Fibroblast of the aortic adventitia (primary cell): ENCODE measurements at places on chromosomes 12 and 14.

DNA sequence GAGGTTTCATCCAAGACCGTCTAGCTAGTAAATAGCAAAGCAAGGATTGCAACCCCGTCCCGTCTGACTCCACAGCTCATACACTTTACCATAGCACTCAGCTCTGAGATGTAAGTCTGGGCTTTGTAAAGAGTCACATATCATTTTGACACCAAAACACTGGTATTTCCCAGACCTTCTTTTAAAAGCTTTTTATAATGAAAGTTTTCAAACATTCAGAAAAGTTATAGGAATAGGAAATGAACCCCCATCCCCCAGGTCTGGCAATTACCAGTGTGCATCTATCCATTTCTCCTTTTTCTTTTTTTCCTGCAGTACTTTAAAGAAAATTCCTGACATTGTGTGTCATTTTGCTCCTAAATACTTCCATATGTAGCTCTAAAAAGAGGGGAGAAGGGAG lies 183.6 kb upstream of the CCND2 start:
- DNase-seq, result no peak

DNA sequence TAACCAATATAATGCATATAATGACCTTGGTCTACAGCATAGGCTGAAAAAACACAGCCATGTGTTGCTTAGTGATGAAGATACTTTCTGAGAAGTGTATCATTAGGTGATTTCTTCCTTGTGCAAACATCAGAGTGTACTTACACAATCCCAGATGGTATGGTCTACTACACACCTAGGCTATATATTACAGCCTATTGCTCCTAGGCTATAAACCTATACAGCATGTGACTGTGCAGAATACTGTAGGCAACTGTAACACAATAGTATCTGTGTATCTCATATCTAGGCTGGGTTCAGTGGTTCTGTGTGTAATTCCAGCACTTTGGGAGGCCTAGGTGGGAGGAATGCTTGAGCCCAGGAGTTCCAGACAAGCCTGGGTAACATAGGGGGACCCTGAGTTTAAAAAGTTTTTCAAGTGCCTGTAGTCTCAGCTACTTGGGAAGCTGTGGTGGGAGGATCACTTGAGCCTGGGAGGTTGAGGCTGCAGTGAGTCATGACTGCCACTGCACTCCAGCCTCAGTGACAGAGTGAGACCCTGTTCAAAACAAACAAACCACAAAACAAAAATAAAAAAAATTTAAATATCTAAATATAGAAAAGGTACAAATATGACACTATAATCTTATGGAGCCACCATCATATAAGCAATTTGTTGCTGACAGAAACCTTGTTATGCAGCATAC lies 66.6 kb downstream of the GRIP1 start:
- DNase-seq, result no peak

- no peak for DNase-seq
These were observed 75.7 kb downstream of the PTPRB start for GRCh38 chr12:70561550-70561949.

GRCh38 chr12:131464081-131464480 lies 246.8 kb upstream of the SFSWAP start:
- no peak for DNase-seq

- no peak for DNase-seq
These were observed 16.4 kb downstream of the TSPAN11 start for GRCh38 chr12:30942936-30943335.

DNA sequence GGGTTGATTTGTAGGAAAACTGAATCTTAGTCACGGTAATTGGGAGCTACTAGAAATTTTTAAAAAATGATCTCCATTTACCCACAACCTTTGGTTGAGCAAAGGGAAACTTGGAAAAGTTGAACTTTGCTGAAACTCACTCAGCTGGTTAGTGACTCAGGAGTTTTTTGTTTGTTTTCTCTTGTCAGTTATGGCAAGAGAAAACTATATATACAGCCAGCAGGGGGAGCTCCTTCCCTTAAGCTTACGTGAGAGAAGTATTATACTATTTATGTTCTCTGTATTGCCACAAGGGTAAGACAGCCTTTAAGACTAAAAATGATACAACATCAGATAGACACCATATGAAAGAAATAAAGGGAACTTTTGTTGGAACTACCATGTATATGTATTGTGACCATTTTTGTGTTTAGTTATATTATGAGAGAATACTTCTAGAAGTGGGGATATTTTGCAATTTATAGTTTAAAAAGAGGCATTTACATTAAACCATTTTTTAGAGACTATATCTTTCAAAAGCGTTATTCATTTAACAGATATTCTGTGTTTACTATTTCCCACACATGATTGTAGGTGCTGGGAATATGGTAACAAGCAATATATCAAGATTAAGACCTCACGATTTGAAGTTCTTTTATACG lies 28.1 kb upstream of the TBC1D30 start:
- peak; percentile 94 for DNase-seq

DNA sequence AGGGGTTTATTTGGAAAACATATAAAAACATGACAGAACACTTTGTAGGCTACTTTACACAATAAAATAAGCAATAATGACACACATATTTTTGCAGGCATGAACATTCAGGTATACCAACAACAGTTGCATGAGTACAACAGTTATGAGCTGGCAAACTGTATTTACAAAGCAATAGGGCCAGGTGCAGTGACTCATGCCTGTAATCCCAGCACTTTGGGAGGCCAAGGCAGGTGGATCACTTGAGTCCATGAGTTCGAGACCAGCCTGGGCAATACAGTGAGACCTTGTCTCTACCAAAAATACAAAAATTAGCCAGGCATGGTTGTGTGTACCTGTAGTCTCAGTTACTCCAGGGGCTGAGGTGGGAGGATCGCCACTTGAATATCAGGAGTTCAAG lies 101.1 kb downstream of the BMP4 start:
- DNase-seq, result no peak

DNA sequence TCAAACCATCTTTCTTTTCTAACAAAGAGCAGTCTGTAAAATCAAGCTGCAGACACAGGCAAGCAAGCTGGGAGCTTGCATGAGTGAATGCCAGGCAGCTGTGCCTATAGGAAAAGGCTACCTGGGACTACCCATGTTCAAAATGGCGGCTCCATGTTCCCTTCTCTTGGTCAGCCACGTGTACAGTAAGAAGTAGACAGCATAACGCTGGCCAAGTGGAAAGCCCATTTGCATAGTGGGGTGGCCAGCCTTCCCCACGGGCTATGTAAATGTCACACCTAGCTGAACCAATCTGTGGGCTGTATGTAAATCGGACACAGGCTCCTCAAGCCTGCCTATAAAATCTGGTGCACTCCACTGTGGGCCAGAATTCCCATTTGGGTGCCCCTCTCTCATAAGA lies 117.1 kb downstream of the SYT10 start:
- DNase-seq, result no peak

DNA sequence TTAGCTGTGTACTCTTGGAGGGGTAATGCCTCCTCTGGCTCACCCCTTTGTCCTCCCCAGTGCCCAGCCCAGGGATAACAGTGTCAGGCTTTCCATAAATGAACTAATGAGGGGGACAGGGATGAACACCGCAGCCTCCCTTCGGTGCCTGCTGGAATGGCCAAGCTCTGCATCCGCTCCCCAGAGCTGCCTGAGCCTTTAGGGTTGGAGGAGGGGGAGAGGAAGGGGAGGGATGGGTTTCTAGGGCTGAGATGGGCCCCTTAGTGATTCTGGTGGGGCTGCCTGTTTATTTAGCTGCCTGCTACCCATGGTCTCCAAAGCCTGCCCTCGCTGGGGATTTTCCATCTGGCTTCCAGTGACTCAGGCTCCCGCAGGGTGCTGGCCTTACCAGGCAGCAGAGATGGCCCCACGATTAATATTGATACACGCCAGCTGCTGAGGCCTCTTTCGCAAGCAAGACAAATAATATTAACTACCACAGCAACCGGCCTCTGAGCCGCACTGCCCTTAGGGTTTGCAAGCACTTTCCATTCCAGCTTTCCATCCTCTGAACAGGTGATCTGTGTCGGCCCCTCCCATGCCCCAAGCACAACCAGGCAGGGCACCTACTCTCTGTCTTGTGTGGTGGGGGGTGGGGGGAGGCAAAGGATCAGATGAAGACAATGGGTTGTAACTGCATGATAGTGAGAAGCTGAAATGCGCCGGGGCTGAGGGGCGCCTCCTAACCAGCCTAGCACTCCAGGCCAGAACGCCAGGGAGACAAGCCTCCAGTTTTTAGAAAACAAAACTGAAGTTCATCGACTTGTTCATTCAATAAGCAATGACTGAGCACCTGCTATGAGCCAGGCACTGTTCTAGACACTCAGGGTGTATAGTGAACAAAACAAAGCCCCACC lies 56.7 kb downstream of the C14orf132 start:
- peak; percentile 63 for DNase-seq

GRCh38 chr12:131274906-131275305 lies 321.2 kb downstream of the ADGRD1 start:
- DNase-seq, result no peak

GRCh38 chr12:111283521-111283920 lies 85.4 kb downstream of the PHETA1 start:
- no peak for DNase-seq

GRCh38 chr12:78088391-78088832 lies 257.7 kb downstream of the NAV3 start:
- peak; percentile 43 for DNase-seq

- DNase-seq, result no peak
These were observed 73.5 kb downstream of the CCDC88C start for GRCh38 chr14:91344096-91344495.

DNA sequence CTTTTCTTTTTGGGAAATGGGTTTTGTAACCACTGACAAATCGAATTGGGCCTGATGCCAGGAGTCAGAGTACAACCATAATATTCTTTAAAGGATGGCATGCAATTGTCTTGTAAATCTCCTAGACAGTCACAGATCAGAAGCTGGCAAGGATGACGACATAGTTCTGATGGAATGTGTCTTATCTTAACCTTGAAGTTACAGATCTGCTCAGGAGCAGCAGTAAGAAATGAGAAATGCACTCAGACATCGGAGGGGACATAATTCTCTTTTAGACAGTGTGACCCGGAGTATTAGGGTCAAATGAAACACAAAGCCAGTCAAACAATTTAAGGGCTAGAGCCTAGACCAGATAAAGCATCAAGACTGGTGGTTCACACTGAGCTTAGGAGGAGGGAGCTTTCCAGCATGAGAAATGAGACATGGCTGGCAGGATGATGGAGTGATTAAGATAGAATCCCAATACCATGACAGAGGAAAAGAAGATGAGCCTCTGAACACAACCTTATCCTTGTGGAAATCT lies 17.5 kb downstream of the CBX5 start:
- DNase-seq, result peak; percentile 79

GRCh38 chr14:46581036-46581671 lies 70.4 kb downstream of the RPL10L start:
- no peak for DNase-seq

DNA sequence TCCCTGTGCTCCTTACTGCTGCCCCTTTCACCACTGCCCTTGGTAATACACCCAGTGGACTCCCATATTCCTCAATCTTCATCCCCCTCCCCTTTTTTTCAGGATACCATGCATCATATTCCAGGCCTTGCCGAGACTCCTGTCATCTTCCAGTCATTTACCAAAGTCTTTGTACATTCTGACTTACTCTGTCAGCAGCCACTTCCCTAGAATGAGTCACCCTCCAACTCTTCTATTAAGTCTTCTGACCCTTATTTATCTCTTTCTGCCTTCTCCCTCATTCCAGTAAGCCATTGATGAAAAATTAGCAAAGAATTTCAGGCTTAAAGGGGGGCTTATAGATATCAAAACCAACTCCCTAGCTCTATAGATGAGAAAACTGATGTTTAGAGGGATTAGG lies 128.0 kb downstream of the STXBP6 start:
- peak; percentile 20 for DNase-seq

DNA sequence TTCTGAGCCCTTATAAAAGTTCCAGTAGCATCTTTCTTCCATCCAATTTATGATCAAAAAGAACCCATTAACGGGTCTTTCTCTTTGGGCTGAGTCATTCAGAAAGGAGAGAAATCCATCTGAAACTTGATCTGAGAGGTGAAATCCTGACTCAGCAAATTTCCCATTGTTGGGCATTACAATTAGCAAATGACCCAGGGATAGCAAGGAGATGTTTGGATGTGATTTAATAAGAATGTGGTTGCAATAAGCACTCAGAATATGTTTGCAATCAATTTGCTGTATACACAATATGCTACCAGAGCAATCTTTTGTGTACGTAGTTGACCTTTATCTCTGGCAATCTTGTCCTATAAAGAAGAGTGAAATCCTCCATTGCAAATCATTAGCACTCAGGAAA lies 122.7 kb downstream of the CCDC60 start:
- DNase-seq, result no peak

DNA sequence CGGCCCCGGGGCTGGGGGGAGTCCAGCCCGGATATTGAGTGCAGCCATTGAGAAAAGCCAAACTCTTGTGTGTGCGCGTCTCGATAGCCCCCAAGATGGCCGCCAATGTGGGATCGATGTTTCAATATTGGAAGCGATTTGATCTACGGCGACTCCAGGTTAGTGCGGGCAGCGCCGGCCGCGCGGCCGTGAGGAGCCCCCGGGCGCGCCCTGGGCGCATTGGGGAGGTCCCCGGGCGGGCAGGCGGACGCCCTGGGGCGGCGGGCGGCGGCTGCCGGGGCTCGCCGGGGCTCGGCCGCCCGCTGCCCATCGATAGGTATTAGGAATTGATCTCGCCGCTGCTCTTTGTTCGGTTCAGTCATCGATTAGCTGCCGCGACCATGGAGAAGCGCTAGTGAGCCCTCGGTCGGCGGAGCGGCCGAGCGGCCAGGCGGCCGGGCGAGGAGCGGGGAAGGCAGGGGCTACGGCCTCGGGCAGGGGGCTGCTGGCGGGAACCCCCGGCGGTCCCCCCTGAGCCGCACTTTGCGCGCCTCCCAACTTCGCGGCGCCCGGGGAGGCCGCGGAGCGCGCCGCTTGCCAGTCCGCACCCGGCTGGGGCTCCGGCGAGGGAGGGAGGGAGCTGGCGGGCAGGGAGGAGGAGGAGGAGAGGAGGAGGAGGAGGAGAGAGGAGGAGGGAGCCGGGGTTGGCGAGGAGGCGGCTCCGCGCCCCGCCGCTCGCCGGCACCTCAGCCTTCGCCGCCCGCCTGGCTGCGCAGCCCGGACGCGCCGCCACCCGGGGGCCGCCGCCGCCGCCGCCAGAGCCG lies 113.9 kb upstream of the MYL2 start:
- no peak for DNase-seq

- DNase-seq, result no peak
These were observed 126.1 kb upstream of the MAX start for GRCh38 chr14:65228436-65228835.

DNA sequence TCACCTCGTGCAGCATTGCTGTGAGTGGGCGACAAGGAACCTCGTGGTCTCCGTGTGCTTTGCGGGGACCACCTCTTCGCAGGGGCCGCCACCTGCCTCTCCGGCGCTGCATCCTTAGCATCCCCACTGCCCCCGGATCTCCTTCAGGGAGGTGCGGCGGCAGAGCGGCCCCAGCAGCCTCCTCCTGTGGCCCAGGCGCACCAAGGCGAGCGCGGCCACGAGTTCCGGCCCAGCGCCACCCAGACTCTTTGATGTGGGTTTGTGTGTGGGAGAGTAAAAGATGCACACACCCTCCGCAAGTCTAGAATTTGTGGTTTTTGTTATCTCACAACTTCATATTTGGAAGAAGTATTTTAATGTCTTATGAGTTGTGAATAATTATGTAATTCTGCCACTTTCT lies 118.8 kb upstream of the DIO3 start:
- no peak for DNase-seq
